ENCODE measurements at places on chromosomes 5 and 9.

GRCh38 chr5:28344836-28345433 lies 1306.5 kb upstream of the CDH9 start:
- no peak for DNase-seq

- no peak for DNase-seq
These were observed 25.6 kb downstream of the TMEFF1 start for GRCh38 chr9:100498592-100498991.

DNA sequence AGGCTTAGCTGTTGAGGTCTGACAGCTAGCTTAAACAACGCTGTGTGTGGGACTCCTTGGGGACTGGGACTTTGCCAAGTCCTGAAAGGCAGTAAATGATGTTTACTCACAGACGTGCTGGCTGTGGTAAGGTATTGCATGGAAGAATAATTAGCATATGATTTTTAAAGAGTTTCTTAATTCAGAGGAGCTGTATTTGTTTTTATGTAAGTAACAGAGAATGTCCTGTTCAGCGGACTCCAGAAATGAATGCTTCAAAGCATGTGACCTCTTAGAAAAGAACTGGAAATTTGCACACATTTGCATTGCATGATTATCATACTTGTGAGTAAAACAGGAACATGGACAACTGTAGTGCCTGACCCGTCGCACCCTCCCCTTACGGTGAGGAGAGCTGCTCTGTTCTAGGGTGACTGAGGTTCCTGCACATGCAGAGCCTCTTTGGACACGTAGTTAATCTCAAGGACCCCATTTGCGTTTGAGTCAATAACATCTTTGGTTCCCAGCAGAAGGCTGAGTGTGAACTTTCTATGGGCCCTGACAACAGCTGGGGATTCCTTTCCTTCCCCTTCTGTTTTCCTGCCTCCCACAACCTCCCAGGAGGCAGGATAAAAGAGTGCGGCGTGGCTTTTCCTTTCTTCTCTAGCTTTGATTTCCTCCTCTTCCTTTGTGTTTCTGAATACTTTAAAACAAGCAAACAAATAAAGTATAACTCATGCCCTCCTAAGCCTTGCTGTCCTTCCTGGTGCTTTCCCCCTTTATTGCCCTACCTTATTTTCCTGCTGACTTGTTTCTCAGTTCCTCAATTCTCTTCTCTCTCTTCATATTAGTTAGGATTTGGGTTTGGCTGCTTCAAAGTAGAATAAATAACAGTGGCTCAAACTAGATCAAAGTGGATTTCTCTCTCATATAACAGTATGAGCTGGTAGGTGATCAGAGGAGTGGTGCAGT lies 157.2 kb upstream of the CD180 start:
- DNase-seq = no peak

DNA sequence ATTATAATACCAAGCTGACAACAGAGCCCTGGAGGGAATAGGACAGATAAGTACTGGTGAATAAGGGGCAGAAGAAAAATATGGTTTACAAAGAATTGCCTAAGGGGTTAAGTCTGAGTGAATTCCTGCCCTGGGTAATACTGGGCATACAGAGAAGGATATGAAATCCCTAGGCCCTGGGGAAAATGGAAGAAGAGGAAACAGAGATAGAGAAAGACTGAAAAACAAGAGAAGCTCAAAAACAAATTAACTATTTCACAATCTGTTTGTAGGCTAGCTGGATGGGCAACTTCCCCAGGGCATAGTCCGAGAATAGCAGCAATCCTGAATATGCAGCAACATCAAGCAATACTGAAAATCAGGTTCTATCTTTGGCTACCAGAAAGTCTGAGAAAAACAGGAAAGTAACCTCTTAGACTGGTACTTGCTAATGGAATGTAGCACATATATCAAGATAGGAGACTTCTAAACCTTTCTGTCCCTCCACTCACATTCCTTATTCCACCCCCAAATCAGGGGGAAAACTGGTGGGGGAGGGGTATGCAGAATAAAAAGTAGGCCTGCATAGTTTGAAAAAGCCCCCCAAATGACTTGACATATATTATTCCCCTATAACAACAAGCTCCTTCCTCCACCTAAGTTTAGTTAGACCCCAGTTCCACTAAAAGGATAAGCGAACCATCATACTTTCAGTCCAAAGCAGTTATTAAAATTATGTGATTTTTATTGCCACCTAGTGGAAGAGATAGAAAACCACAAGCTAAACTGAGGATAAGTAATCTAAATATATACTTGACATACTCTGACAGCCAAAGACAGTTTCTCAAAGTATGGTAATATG lies 20.6 kb downstream of the SLC38A9 start:
- no peak for DNase-seq

- no peak for DNase-seq
These were observed 48.7 kb downstream of the CHD1 start for GRCh38 chr5:98880151-98880550.

DNA sequence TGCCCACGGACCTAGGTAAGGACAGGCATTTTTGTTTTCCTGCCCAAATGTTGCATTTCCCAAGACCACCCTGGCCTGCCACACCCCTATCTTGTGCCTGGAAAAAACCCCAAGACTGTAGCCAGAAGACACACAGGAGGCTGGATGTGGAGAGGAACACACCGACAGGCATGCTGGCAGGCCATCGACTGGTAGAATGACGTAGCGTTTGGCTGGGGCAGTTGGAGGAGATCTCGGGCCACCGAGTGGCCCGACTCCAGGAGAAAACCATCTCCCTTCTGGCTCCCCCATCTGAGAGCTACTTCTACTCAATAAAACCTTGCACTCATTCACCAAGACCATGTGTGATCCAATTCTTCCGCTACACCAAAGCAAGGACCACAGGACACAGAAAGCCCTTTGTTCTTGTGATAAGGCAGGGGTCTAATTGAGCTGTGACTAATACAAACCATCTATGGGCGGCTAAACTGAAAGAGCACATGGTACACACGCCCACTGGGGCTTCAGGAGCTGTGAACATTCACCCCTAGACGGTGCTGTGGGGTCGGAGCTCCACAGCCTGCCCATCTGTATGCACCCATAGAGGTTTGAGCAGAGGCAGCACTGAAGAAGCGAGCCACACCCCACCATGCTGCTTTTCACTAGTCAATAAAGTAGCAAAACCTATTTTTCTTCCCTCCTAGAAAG lies 38.9 kb upstream of the N4BP3 start:
- no peak for DNase-seq

DNA sequence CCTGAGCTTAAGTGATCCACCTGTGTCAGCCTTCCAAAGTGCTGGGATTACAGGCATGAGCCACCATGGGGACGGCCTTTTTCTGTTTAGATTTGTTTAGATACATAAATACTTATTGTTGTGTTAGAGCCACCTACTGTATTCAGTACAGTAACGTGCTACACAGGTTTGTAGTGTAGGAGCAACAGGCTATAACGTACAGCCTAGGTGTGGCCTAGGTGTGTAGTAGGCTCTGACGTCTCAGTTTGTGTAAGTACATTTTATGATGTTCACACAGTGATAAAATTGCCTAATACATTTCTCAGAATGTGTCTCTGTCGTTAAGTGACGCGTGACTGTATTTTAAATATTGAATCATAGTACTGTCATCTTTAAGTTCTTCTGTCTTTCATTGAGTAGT lies 84.1 kb downstream of the MELK start:
- no peak for DNase-seq

- DNase-seq = no peak
These were observed 48.2 kb downstream of the GPR107 start for GRCh38 chr9:130101915-130102314.

GRCh38 chr5:156475182-156476157 lies 148.5 kb downstream of the SGCD start:
- DNase-seq = no peak

DNA sequence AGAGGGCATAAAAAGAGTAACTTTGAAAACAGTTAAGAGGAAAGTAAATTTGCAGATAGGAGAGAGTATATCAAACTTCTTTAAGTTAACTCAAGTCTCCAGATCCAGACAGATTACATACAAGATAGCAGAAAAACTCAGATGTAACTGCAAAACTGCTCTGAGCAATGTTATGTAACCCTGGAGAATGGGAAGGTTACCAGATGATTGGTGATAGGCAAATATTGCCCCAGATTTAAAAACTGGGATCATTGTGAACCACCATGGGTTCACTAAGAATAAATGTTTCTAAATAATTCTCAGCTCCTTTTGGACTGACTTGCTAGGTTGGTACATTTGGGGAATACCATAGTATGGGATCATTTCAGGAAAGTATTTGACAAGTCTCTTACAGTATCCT lies 176.5 kb downstream of the ARL15 start:
- no peak for DNase-seq

- DNase-seq = no peak
These were observed 20.6 kb downstream of the PGGT1B start for GRCh38 chr5:115241881-115242642.

- DNase-seq = no peak
These were observed 73.8 kb downstream of the DAB2IP start for GRCh38 chr9:121725008-121725775.

GRCh38 chr9:91059713-91060112 lies 258.1 kb downstream of the SYK start:
- DNase-seq = no peak
